ENCODE measurements at places on chromosomes 4 and X. TPM values are rescaled to one million over a fixed set of nuclear protein-coding genes. Genes with fewer than 3 reads are reported as not detected.

Gene CLNK
- total RNA-seq: not detected

Gene IL3RA
- total RNA-seq: 0.95 TPM

Gene CD40LG
- not detected for total RNA-seq

Gene ESX1
- not detected for total RNA-seq

Gene ALB
- total RNA-seq: not detected

Gene TLR7
- not detected for total RNA-seq

Gene PAGE1
- total RNA-seq: not detected

Gene ADGRG4
- total RNA-seq: not detected

Gene MUC7
- not detected for total RNA-seq

Gene BEND2
- not detected for total RNA-seq

Gene BRS3
- total RNA-seq: not detected

Gene STATH
- total RNA-seq: not detected

Gene ETFDH
- total RNA-seq: 5.4 TPM

Gene PCSK1N
- 52.0 TPM for total RNA-seq

Gene CFP
- total RNA-seq: 0.14 TPM

Gene SYTL4
- 3.0 TPM for total RNA-seq

Gene SNX12
- 81.0 TPM for total RNA-seq

Measured in A549 treated with ZK216348 at 1 μM for 4 hours (cell line).